ENCODE measurements at places on chromosomes 3 and 15. TPM values are rescaled to one million over a fixed set of nuclear protein-coding genes. Genes with fewer than 3 reads are reported as not detected.

Gene RFX7
- 30.4 TPM for total RNA-seq

Gene CLCN2
- 5.3 TPM for total RNA-seq

Gene ARHGEF26
- 0.29 TPM for total RNA-seq

Gene GP5
- 6.3 TPM for total RNA-seq

Gene BTLA
- total RNA-seq: 15.2 TPM

Gene TRIM69
- 46.3 TPM for total RNA-seq

Gene WDR72
- total RNA-seq: not detected

Gene SNRK
- total RNA-seq: 88.1 TPM

Gene NDN
- total RNA-seq: 0.26 TPM

Gene SLC22A14
- total RNA-seq: not detected

Gene TLR9
- total RNA-seq: 0.54 TPM

Gene GPR15
- total RNA-seq: 32.0 TPM

Gene SCN11A
- 0.13 TPM for total RNA-seq

Gene TRA2B
- total RNA-seq: 582 TPM

Gene MME
- total RNA-seq: 2.2 TPM

Gene TMEM266
- not detected for total RNA-seq

Gene IGDCC3
- 0.06 TPM for total RNA-seq

Gene KCNMB2
- total RNA-seq: not detected

Gene ASB14
- total RNA-seq: not detected

Gene KBTBD13
- not detected for total RNA-seq

Gene PARP15
- 73.7 TPM for total RNA-seq
